ENCODE measurements at places on chromosomes 12 and 14.

- no peak for DNase-seq
Observed at GRCh38 chr12:85352016-85352415, 72.0 kb downstream of the ALX1 start.

- DNase-seq: no peak
Observed at GRCh38 chr14:38108681-38109080, 99.0 kb upstream of the SSTR1 start.

DNA sequence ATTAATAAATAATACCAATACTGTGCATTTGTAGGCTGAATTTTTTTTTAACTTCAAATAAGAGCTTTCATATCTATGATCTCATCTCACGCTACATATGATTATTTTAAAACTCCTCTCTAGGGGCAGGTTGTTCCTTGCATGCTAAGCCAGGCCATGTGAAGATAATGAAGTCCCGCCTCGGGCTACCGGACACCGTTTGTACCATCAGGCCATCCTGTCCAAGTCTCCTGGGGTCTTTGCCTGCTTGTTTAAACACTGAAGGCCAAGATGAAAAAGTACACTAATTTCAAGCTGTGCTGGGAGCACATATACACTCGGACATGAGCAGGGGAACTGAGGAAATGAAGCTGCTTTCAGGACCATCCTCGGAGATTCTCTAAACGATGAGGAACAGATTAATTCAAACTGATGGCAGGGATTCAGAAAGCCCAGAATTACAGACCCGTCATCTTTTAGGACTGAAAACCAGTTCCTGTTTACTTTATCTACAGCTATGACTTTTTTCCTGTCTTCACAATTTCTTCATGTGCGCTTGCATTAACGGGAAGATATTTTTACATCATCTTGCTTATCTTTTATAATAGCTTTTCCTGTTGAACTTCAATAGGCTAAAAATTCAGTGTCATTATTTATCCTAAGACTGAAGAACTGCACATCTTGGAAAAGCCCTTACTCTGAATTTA, 6.3 kb upstream of the ABHD12B start:
- DNase-seq: no peak

- DNase-seq: no peak
Observed at GRCh38 chr12:42794806-42795205, 205.3 kb upstream of the PRICKLE1 start.

DNA sequence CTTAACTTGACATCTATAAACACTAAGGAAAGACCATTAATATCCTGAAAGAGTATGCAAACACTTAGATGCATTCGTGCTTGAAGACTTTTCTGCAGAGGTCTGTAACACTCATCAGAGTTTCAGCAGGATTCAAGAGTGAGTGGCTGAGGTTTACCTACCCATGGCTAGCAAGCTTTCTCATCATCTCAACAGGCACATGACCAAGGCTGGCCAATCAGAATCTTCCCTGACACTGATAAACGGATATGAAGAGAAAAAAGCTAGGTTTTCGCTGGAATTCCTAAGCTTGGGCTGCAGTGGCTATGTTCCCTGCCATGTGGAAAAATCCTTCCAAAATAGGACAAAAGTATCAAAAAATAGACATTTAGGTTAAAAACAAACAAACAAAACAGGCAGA, 162.1 kb upstream of the USP15 start:
- DNase-seq: no peak

Data from liver (tissue), 10 donors.